Glutamatergic neuron (in vitro differentiated cells): ENCODE measurements at places on chromosomes 2 and 18. TPM values are rescaled to one million over a fixed set of nuclear protein-coding genes. Genes with fewer than 3 reads are reported as not detected.

The RNF152 gene
- total RNA-seq: 16.9 TPM

The CFAP65 gene
- 1.1 TPM for total RNA-seq

The LCT gene
- not detected for total RNA-seq

The TMEFF2 gene
- total RNA-seq: 23.9 TPM

The MGAT4A gene
- 35.8 TPM for total RNA-seq

The CNTNAP5 gene
- 22.0 TPM for total RNA-seq

The CFC1 gene
- total RNA-seq: 1.8 TPM

The DYSF gene
- total RNA-seq: 11.1 TPM

The STPG4 gene
- total RNA-seq: 1.3 TPM

The SIGLEC15 gene
- total RNA-seq: not detected
